Effector CD8-positive, alpha-beta T cell (primary cell): ENCODE measurements at places on chromosomes 3 and 15.

- no peak for DNase-seq
These were observed 408.7 kb downstream of the SHQ1 start for GRCh38 chr3:72439321-72440183.

GRCh38 chr3:51734572-51734907, 27.7 kb downstream of the GRM2 start:
- no peak for DNase-seq

- no peak for DNase-seq
These were observed 74.4 kb downstream of the CD200 start for GRCh38 chr3:112407214-112407887.

DNA sequence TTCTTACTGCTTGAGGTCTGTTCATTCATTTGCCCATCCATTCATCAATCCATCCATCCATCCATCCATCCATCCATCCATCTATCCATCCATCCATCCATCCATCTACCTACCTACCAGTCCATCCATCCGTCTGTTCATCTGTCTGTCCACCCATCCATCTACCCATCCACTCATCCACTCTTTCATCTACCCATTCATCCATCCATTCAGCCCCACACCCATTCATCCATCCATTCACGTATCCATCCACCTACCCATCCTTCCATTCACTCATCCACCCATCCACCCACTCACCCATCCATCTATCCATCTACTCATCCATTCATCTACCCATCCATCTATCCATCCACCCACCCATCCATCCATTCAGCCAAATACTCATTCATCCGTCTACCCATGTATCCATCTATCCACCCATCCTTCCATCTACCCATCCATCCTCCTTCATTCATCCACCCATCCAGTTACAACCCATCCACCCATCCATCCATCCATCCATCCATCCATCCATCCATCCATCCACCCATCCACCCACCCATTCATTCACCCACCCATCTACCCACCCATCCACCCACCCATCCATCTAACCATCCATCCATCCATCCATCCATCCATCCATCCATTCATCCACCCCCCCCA, 68.3 kb downstream of the FBLN2 start:
- DNase-seq: no peak

DNA sequence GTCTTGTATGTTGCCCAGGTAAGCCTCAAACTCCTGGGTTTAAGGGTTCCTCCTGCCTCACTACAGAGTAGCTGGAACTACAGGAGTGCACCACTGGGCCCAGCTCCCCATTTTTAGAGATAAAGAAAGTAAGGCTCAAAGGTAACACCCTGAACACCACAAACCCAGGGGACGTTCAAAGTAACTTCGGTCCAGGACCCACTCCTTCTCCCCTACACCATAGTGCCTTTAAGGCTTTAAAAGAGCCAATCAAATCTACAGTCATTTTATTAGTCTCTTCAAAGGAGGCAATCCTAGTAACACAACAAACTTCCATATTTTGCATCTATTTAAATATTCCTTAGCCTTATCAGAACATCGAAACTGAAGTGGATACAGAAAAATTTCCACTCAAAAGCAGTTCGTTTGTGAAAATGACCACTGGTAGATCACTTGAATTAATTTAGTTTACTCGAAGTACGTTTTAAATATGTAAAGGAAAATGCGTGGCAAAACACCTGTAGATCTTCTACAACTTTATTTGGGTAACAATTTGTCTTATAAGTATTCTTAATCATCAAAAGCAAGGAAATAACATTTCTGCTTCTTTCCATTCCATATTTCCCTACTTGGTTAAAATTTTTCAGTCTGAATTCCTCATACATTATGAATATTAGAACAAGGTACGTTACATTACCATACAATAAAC, 1.8 kb downstream of the STAG1 start:
- no peak for DNase-seq

DNA sequence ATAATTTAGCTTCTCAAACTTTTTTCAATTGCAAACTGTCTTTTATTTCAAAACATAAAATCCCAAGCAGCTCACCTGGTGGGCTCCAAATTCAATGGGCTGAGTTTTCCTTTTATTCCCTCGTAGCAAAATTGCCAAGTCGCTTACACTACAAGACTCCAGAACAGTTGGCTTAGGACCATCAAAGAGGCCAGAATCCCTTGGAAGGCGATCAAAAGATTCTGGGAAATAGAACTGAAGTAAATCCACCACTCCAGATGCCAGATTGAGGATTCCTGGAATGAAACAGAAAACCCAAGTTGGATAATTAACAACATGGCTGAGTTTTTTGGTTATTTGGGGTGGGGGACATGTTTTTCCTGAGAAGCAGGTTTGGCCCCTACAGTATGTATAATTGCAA, 87.7 kb upstream of the DCLK3 start:
- no peak for DNase-seq

- no peak for DNase-seq
These were observed 79.3 kb upstream of the ALDH1L1 start for GRCh38 chr3:126259411-126260391.

DNA sequence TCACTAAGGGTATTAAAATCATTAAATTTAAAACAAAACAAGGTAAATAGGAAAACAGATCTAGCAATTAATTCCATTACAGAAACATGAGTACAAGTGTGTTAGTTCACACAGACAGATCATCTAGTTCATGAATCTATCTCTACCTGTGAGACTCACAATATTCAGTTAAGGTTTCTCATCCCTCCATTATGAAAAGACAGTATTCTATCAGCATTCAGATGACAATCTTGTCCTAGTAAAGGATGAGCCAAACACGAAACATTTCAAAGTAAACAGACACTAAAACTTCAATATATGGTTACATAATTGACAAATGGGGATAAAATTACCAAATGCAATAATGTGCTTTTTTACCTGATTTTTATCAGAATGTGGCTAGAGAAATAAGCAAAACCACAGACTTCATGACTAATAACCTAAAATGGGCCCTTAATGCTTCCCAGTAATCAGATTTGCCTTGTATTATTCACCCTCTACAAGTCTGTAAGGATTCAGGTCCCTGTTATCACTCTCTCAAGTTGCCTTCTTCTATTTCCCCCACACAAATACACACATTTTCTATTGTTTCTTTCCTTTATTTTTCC, 126.8 kb downstream of the DLG1 start:
- DNase-seq: no peak

- DNase-seq: no peak
These were observed 32.2 kb downstream of the CRTAP start for GRCh38 chr3:33145901-33146580.

GRCh38 chr3:172991424-172991996, 149.5 kb downstream of the SPATA16 start:
- DNase-seq: no peak
